ENCODE measurements at places on chromosomes 12 and 14. TPM values are rescaled to one million over a fixed set of nuclear protein-coding genes. Genes with fewer than 3 reads are reported as not detected.

DNA sequence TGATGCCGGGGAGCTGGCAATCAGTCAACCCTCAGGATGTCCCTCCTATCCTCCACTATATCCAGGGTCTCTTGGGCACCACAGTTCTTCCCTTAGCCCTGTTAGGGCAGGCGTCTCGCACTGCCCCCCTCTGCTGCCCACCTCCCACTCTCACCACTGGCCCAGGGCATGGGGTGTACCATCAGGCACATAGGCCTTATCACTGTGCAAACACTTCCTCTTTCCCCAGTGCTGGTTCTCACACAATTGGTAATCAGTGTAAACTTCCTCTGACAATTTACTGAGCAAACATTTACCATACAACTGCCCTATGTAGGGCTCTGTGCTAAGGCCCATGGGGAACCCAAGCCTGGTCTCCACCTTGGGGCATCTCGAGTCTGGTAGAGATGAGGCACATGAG, 20.1 kb upstream of the TMED10 start:
- DNase-seq = no peak

GRCh38 chr12:127479256-127479655, 787.7 kb upstream of the TMEM132C start:
- no peak for DNase-seq

GRCh38 chr14:46322076-46322475, 329.5 kb downstream of the RPL10L start:
- DNase-seq = no peak

GRCh38 chr14:21070083-21070609, at the start of gene ARHGEF40:
TSS of gene ARHGEF40 (plus strand) at chr14:21070304. CDS start at chr14:21070397, 93 bp downstream.
- DNase-seq = peak; percentile 77

The SLC17A8 gene
- total RNA-seq = 0.12 TPM

- no peak for DNase-seq
Measured at GRCh38 chr12:132074216-132074615, 69.9 kb downstream of the DDX51 start.

DNA sequence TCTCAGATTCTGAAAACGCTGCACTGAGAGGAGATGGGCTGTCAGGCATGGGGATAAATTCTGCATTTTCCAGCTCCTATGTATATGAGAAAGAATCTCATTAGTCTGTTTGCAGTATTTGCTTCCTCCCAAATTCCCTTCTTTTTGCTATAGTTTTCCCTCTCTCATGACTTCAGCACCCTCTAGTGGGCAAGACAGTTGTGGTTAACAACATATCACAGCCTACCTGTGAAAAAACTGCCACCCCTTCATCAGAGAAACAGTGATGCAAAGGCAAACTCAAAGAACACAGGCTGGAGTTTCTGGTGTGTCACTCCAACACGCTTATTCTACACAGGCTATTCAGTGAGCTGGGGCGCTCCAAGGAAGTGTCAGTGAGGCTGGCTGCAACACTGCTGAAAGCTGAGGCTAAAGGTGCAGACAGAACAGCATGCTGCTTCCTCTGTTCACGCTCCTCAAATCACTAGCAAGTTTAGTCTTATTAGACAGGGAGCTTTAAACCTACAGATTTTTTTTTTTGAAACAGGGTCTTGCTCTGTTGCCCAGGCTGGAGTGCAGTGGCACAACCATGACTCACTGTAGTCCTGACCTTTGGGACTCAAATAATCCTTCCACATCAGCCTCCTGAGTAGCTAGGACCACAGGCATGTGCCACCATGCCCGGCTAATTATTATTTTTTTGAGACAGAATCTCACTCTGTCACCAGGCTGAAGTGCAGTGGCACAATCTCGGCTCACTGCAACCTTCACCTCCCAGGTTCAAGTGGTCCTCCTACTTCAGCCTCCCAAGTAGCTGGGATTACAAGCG, 19.3 kb downstream of the ZC2HC1C start:
- no peak for DNase-seq

- DNase-seq = no peak
Measured at GRCh38 chr12:106135075-106135474, 3.7 kb downstream of the NUAK1 start.

- DNase-seq = no peak
Measured at GRCh38 chr12:3542911-3543310, 51.9 kb downstream of the PRMT8 start.

DNA sequence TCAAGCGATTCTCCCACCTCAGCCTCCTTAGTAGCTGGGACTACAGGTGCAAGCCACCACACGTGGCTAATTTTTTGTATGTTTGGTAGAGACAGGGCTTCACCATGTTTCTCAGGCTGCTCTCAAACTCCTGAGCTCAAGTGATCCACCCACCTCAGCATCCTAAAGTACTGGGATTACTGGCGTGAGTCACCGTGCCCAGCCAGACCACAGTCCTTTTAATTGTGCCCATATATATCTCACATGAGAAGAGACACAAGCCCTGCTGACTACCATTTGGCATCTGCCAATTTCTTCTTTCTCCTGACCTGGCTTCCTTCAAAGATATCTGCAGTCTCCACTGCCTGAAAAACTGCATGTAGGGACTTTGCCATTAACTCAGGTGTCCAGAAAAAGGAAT, 142.5 kb downstream of the DPY19L2 start:
- DNase-seq = no peak

GRCh38 chr14:30872602-30873001, 1.8 kb upstream of the COCH start:
- DNase-seq = no peak

The CEBPE gene
- total RNA-seq = not detected

The HRK gene
- total RNA-seq = not detected

- DNase-seq = no peak
Measured at GRCh38 chr14:67539116-67539515, 6.0 kb downstream of the PLEKHH1 start.

DNA sequence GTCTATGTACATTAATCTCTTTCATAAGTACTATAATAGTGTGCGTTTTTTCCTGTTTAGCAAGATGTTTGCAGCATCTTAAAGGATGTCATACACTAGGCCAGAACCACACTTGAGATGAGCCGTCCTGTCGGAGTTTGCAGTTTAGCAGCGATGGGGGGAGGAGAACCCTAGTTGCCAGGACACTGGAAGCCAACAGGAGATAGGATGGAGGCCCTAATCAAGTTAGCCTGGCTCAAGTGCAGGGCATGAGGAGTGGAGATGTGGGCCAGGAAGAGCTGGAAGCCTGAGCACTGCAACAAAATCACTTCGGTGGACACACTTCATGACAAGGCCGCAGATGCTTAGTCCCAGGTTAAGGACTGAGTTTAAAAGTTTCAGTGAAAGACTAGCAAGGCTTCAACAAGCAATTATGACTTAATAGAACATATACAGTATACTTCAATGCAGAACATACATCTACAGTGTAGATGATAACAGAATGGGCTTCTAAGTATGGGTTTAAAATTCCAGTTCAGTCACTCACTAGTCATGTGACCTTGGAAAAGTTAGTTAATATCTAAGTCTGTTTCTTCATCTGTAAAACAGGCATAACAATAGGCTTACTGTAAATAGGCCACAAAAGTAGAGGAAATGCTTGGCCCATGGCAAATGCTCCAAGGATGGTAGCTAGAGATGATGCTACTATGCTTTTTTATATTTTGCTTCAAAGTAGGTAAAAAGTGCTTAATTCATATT, 77.1 kb downstream of the PTPN21 start:
- DNase-seq = no peak

GRCh38 chr12:96047229-96048211, 12.1 kb upstream of the LTA4H start:
- DNase-seq = no peak

The RPL36AL gene
- 67.4 TPM for total RNA-seq

The LYSET gene
- total RNA-seq = 4.0 TPM

DNA sequence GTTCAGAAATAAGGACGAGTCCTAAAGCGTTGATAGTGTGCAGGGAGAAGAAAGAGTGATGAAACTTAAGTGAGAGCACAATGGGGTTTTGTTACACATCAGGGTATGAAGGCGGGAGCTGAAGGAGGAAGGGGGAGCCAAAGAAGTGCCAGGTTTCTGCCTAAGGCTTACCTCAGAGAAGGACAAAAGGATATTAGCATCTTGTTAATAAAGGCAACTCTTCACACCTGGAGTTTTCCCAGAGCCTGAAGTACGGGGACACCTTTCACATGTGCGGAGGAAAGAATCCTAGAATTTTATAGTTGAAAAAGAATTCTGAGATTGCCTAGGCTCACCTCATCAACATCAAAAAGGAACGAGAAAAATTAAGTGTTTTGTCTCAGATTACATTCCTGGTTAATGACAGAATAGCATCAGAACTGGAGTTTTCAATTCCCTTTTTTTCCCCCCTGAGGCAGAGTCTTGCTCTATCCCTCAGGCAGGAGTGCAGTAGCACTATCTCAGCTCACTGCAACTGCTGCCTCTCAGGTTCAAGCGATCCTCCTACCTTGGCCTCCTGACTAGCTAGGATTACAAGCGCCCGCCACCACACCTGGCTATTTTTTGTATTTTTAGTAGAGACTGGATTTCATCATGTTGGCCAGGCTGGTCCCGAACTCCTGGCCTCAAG, 2.2 kb upstream of the SAV1 start:
- no peak for DNase-seq

DNA sequence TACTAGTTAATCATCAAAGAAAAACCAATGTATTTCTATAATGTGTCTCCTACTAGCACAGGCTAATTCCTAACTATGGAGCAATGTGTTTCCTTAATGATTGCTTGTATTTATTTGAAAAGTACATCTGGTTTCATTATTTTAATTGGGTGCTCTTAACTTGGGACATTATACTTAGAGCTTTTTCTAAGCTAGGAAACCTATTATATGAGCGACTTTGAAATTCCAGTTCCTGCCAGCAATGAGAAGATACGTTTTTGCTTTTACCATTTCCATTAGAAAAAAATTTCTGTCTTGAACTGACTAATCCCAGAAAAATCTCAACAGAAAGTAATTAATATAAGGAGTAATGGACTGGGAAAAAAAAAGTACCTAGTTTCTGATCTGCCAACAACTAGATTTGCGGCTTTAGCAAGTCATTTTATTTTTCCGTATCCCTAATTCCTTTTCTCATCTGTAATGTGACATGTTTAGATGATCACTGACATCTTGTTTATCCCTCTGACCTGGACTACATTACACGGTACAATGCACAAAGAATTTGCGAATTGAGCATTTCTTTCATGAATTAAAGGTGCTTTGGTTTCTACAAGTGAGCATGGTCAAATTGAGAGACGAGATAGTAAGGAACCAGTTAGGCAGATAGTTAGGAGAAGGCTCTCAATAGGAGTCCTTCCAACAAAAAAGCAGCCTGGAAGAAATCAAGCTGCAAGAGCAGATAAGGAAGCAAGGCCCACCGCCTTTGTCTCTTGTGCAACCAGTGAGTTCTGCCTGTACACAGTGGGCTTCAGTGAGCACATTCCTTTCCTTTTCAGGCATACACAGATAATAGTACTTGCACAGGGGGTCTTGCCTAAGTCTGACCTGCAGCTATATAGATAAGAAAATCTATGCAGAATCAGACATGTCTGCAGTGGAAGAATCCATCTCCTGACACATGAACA, 1765.0 kb upstream of the FLRT2 start:
- DNase-seq = no peak

The RD3L gene
- not detected for total RNA-seq

DNA sequence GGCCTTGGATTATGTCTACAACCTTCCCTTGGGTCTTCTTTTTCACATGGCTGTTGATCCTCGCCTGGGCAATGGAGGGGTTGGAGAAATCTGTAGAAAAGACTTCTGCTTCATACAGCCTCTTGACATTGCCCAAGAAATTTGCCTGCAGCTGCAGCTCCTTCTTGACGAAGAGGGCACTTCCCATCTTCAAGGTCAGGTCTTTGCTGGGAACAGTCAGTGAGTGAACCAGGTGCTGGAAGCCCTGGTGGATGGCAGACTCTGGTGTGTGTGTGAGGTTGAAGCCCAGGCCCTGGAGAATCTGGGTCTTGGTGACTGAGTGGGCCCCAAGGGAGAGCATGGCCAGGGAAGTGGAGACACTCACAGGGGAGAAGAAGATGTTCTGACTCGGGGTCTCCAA, 6.7 kb downstream of the SERPINA9 start:
- DNase-seq = no peak

The MGP gene
- 7.4 TPM for total RNA-seq

- no peak for DNase-seq
Measured at GRCh38 chr14:55005071-55005470, 21.8 kb downstream of the WDHD1 start.

The TTC8 gene
- 18.9 TPM for total RNA-seq

The TTC6 gene
- total RNA-seq = 4.3 TPM

DNA sequence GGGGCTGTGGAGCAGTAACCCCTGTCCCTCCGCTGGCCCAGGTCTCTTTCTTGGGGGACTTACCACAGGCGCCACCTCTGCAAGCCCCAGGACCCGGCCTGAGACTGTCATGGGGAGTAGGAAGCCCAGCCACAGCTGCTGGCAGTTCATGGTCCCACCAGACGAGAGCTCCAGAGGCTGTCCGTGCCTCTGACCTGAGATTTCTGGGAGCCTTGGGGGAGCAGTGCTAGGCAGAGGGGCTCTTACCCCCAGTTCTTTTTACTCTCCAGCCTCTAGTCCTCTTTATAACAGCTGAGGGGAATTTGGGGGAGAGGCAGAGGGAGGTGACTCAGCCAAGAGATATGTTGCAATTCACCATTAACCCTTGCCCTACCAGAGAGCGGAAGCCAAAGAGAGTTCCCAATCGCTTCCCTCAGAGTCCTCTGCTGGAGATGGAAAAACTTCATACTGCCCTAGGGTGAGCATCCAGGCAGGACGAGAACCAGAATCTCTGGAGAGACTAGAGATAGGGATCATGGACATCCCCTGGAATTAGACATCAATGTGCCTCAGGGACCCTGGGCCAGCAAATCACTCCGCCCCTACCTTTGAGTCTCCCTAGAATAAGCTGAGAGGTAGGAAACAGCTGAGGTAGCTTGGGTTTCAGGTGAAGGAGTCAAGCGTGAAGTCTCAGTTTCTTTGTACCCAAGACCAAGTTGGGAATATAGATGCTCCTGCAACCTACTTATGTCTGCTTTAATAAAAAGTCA, at the start of gene MMP19:
MMP19 (minus strand) TSS at position 256 of the 749 bp plus-strand sequence; CDS start at position 150, 106 bp downstream.
- no peak for DNase-seq

The C3AR1 gene
- 4.1 TPM for total RNA-seq

The SMCO2 gene
- total RNA-seq = 0.31 TPM

The DIABLO gene
- total RNA-seq = 40.6 TPM

The KRT8 gene
- 218 TPM for total RNA-seq

DNA sequence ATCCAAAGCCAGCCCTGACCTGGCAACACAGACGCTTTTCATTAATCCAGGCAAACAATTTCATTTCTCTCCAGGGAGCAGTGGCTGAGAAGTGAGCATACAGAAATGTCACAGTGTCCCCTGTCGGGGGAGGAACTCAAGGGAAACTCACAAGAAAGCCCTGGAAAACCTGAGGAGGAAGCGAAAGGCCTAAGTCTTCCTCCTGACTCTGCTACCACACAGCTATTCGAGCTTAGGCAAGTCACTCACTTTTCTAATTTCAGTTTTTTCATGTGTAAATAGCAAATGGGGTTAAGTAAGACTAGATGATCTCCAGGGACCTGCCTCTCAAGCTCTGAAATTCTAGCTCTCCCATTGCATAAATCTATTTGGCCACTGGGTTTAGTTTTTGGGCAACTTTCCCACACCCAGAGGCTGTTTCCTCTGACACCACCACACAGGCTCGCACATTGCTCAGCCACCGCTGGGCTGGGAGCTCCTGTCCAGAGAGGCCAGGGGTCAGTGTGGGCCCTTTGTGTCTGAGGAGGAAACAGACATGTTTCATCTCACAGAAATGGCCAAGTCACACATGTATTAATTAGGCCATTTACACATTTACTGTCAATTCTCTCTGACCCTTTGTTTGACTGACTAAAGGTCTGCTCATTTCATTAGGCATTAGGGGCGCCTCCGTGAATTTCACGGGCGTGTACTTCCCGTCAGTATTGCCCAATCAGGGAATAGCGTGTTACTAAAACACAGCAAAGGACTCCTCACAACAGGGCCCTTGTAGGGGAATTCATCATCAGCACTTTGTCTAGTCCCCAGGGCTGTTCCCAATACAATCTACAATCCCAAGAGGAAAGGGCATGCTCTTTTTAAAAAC, 9.8 kb upstream of the PNMA1 start:
- DNase-seq = peak; percentile 89

Data from right lobe of liver (tissue), 6 donors.